NCI-H1417 treated with DMSO at 0.1 percent for 48 hours (cell line): ENCODE measurements at places on chromosomes 1 and 21.

GRCh38 chr1:228979325-228979699, 244.0 kb downstream of the RHOU start:
- no peak for DNase-seq

- no peak for DNase-seq
Observed at GRCh38 chr1:243598433-243598832, 251.6 kb downstream of the AKT3 start.

GRCh38 chr1:160144921-160145320, 6.5 kb upstream of the ATP1A4 start:
- DNase-seq, result no peak

- DNase-seq, result no peak
Observed at GRCh38 chr1:39272027-39272797, 67.7 kb downstream of the MACF1 start.

DNA sequence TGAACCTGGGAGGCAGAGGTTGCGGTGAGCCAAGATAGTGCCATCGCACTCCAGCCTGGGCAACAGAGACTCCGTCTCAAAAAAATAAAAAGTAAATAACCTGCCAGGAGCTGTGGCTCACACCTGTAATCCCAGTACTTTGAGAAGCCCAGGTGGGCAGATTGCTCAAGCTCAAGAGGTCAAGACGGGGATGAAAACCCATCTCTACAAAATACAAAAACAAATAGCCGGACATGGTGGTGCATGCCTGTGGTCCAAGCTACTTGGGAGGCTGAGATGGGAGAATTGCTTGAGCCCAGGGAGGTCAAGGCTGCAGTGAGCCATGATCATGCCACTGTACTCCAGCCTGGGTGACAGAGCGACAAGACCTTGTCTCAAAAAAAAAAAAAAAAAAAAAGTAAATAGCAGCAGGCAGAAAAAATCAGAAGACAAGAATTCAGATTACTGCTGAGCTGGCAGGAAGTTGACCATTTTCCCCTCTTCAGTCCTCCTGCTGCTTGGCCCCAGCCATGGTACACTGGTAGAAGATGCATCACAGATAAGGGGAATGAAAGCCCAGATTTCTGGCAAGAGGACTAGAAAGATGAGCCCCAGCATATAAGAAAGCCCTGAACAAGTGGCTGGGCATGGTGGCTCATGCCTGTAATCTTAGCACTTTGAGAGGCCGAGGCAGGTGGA, 97.6 kb downstream of the TOMM20 start:
- no peak for DNase-seq
